ENCODE measurements at places on chromosomes 2 and 18. TPM values are rescaled to one million over a fixed set of nuclear protein-coding genes. Genes with fewer than 3 reads are reported as not detected.

Gene NCKAP1
- 0.69 TPM for total RNA-seq

GRCh38 chr18:77392321-77392720, 142.7 kb downstream of the GALR1 start:
- DNase-seq: no peak

DNA sequence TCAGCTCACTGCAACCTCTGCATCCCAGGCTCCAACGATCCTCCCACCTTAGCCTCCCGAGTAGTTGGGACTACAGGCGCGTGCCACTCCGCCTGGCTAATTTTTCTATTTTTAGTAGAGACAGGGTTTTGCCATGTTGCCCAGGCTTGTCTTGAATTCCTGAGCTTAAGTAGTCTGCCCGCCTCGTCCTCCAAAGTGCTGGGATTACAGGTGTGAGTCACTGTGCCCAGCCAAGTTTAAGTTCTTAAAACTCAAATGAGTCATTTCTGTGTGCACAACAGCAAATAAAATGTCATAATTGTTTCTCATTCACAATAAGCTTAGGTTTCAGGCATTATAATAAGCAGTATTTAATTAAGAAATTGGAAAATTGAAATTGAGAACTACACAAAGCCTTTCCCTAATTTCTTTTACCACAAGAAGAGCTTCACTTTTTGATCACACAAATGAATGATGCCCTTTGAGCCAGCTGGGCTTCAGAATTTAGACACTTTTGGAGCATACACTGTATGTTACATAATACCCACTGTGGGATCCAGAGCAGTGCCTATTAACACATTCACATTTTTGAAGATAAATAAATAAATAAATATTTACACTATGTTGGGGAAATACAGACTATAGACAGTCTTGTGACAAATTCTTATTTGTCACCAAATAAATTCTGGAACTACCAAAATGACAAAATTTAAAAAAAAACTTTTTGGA, 8.6 kb upstream of the ME2 start:
- DNase-seq: no peak

Gene CACNB4
- total RNA-seq: 0.71 TPM

Gene REG3A
- not detected for total RNA-seq

Gene TMEFF2
- total RNA-seq: not detected

DNA sequence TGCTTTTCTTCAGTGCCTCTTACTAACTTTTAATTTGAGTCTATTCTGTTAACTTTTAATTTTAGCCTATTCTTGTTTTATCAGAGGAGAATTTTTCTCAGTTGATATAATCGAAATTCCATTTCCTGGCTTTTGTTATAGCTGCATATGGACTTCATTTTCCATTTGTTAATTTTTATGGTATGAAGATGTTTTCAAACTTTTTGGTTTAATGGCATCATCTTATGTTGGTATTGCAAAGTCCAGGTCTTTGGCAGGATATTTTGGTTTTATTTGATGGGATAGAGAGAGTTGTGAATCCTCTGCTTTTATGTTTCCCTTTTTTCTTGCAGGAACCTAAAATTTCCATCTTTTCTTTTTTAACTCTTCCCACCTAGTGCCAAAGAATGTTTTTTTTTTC, 70.9 kb upstream of the RAPGEF4 start:
- no peak for DNase-seq

GRCh38 chr2:240391111-240392051, 44.1 kb upstream of the GPC1 start:
- peak; percentile 29 for DNase-seq

Gene RTKN
- 0.80 TPM for total RNA-seq

- DNase-seq: no peak
These were observed 72.8 kb upstream of the MC4R start for GRCh38 chr18:60445341-60445740.

Gene ANKRD39
- total RNA-seq: 33.9 TPM

All from activated naive CD8-positive, alpha-beta T cell treated with anti-CD3 and anti-CD28 coated beads, Interleukin-2, amount 10 ng/mL, durations not matched to agents 7 days and 5 days (primary cell).